ENCODE measurements at places on chromosomes 5 and 9.

GRCh38 chr5:95382801-95383200 is 8.4 kb upstream of the FAM81B start:
- no peaks in the 10 kb centered on the region for H3K36me3 ChIP-seq
- no peak overlapping the region for H3K27ac ChIP-seq
- peaks cover 7% of the 10 kb centered on the region for H3K4me1 ChIP-seq
- DNase-seq = no peak

DNA sequence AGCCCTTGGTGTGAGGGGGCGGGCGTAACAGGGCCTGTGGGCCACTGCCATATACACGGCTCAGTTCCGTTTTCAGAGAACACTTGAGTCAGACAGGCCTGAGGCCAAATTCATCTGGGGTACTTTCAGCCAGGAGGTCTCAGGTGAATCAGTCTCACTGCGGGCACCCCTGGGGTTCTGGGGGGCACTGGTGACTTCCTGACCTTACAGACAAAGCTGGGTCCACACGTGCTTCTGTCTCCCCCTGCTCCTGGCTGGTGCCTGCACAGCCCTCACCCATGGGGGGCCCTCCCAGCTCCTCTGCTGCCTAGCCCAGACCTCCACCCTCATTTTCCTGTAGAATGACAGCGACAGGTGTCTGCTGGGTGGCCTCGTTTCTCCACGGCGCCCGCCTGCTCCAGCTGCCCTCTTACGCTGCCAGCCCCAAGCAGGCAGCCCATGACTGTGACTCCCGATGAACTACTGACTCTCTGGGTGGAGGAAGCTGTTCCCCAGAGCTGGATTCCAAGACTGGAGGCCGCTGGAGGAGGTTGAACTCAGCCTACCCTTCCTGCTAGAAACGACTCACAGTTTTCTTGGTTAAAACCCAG is 374.1 kb upstream of the IRX4 start:
- H3K27ac ChIP-seq = no peak overlapping the region
- no peak overlapping the region for H3K4me3 ChIP-seq
- DNase-seq = no peak

- peaks cover 13% of the 10 kb centered on the region for H3K27me3 ChIP-seq
- DNase-seq = no peak
- H3K36me3 ChIP-seq = no peaks in the 10 kb centered on the region
- H3K27ac ChIP-seq = no peak overlapping the region
These were observed 295.0 kb downstream of the PDE4D start for GRCh38 chr5:59598547-59598874.

GRCh38 chr5:86452251-86452650 is 165.5 kb upstream of the COX7C start:
- no peak for DNase-seq
- H3K27me3 ChIP-seq = no peaks in the 10 kb centered on the region
- H3K4me3 ChIP-seq = no peak overlapping the region
- no peak overlapping the region for H3K27ac ChIP-seq
- no peaks in the 10 kb centered on the region for H3K4me1 ChIP-seq

GRCh38 chr5:104431981-104432380 is 869.4 kb upstream of the NUDT12 start:
- DNase-seq = no peak
- H3K27me3 ChIP-seq = no peaks in the 10 kb centered on the region
- H3K36me3 ChIP-seq = no peaks in the 10 kb centered on the region
- H3K4me1 ChIP-seq = no peaks in the 10 kb centered on the region
- no peak overlapping the region for H3K4me3 ChIP-seq

GRCh38 chr5:98570661-98571191 is 202.7 kb upstream of the RGMB start:
- no peaks in the 10 kb centered on the region for H3K4me1 ChIP-seq
- no peak overlapping the region for H3K27ac ChIP-seq
- DNase-seq = no peak
- peaks cover 5% of the 10 kb centered on the region for H3K27me3 ChIP-seq
- H3K36me3 ChIP-seq = no peaks in the 10 kb centered on the region

DNA sequence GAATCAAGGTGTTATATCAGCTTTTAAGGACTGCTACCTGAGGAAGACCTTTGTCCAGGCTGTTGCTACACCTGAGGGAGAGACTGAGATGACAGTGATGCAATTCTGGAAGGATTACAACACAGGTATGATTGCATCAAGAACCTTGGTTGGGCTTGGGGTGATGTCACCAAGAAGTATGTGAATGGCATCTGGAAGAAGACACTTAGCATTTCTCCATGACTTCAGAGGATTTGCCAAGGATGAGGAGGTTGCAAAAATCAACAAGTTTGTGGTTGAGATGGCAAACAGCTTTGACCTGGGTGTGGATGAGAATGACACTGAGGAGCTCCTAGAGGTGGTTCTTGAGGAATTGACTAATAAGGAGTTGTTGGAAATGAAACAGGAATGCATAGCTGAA is 67.9 kb upstream of the PANK3 start:
- no peak overlapping the region for H3K4me3 ChIP-seq
- H3K4me1 ChIP-seq = no peaks in the 10 kb centered on the region
- no peaks in the 10 kb centered on the region for H3K36me3 ChIP-seq
- DNase-seq = no peak
- peaks cover 9% of the 10 kb centered on the region for H3K27me3 ChIP-seq
- H3K27ac ChIP-seq = no peak overlapping the region

- H3K27me3 ChIP-seq = no peaks in the 10 kb centered on the region
- H3K4me3 ChIP-seq = no peak overlapping the region
- no peak for DNase-seq
- peak overlapping the region; percentile 42 for H3K27ac ChIP-seq
These were observed 150.4 kb upstream of the ERCC6L2 start for GRCh38 chr9:95725045-95725444.

GRCh38 chr5:67536866-67537265 is 340.3 kb upstream of the CD180 start:
- H3K27me3 ChIP-seq = no peaks in the 10 kb centered on the region
- no peaks in the 10 kb centered on the region for H3K36me3 ChIP-seq
- H3K27ac ChIP-seq = no peak overlapping the region
- no peak for DNase-seq
- H3K4me3 ChIP-seq = no peak overlapping the region

GRCh38 chr5:150180241-150181026 is 9.4 kb upstream of the SLC6A7 start:
- H3K4me3 ChIP-seq = no peak overlapping the region
- no peaks in the 10 kb centered on the region for H3K4me1 ChIP-seq
- DNase-seq = no peak
- peaks cover 47% of the 10 kb centered on the region for H3K27me3 ChIP-seq

GRCh38 chr5:30479104-30479503 is 714.4 kb upstream of the CDH6 start:
- H3K36me3 ChIP-seq = no peaks in the 10 kb centered on the region
- no peak for DNase-seq
- no peaks in the 10 kb centered on the region for H3K4me1 ChIP-seq
- H3K4me3 ChIP-seq = no peak overlapping the region
- H3K27me3 ChIP-seq = no peaks in the 10 kb centered on the region

DNA sequence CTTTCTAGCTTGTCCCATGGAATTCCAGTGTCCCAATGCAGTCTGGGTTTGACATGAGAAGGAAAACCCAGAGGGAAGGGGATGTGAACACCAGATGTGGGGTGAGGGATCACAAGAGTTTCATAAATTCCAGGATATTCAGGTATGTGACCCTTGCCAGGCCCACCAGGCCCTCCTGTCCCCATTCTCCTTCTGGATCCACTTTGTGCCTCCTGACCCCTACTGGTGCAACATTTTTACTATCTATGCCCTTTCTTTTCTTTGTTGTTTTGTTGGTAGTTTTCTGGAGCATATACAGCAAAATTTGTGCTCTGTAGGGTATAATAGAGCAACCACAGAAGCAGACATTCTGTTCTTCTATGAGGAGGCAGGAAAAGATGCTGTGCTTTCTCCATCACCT is 597.0 kb upstream of the GRAMD2B start:
- no peaks in the 10 kb centered on the region for H3K36me3 ChIP-seq
- DNase-seq = no peak

DNA sequence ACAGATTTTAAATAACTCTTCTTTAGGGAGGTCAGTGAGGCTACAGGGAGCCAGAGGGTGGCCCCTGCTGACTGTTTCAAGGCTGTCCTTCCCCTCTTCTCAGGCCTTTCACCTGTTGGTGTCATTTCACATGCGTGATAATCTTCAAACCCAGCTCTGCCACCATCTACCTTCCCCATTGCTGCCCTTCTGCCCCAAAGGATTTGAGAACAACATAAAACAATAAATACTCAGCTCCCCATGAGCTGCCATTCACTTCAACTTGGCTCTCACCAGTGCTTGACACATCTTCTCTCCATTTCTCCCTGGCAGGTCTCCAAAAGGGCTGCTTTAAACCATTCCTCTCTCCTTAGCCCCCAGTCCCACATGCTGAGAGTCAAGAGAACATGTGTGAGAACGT is 75.5 kb upstream of the PALM2AKAP2 start:
- no peaks in the 10 kb centered on the region for H3K36me3 ChIP-seq
- peaks cover 23% of the 10 kb centered on the region for H3K27me3 ChIP-seq
- no peaks in the 10 kb centered on the region for H3K4me1 ChIP-seq
- H3K4me3 ChIP-seq = no peak overlapping the region

DNA sequence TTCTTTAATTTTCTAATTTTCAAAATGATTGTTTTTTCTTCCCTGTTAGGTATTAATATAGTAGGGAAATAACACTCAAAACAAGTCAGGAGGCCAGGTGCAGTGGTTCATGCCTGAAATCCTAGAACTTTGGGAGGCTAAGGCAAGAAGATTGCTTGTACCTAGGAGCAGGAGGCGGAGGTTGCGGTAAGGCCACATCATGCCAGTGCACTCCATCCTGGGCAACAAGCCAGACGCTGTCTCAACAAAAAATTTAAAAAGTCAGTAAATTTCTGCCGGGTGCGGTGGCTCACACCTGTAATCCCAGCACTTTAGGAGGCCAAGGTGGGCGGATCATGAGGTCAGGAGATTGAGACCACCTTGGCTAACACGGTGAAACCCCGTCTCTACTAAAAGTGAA is 10.2 kb upstream of the CDK7 start:
- H3K4me3 ChIP-seq = no peak overlapping the region
- no peak overlapping the region for H3K27ac ChIP-seq
- no peak for DNase-seq
- H3K27me3 ChIP-seq = no peaks in the 10 kb centered on the region
- H3K4me1 ChIP-seq = peaks cover 6% of the 10 kb centered on the region

DNA sequence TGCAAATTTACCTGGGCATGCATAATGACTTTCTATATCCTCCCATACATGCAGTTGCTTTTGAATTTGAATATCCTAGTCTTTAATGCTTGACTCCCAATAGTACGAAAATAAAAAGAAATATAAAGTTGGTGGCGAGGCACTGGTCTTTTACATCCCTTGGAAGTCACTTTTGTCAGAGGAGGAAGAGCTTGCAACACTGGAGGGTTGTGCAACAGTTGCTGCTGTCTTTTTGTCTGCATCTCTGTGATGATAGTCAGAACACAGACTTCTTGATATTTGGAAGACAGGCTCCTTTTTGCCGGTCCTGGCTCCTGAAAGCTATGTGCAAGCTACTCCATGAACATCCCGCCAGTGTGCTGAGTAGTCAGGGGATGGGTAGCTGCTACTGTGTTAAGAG is 16.8 kb upstream of the SGCD start:
- no peaks in the 10 kb centered on the region for H3K4me1 ChIP-seq
- no peak overlapping the region for H3K27ac ChIP-seq
- no peak overlapping the region for H3K4me3 ChIP-seq
- H3K36me3 ChIP-seq = no peaks in the 10 kb centered on the region
- DNase-seq = no peak

DNA sequence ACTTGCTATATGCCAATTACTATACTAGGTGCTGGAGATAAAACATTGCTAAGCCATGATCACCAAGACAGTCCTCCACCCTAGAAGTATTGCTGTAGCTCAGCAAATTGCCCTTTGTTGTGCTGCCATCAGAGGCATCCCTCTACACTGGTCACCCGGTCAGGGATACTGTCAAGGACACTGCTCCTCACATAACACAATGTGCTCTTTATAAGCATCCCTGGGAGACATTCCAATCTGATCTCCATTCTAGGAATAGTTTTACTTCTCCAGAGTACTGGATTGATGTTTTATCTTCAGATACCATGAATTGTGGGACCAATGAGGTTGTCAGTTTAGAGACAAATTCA is 10.4 kb upstream of the DNAJA1 start:
- H3K4me3 ChIP-seq = no peak overlapping the region
- H3K36me3 ChIP-seq = peaks cover 3% of the 10 kb centered on the region
- H3K27me3 ChIP-seq = no peaks in the 10 kb centered on the region

- H3K27ac ChIP-seq = no peak overlapping the region
- DNase-seq = no peak
- no peaks in the 10 kb centered on the region for H3K4me1 ChIP-seq
- H3K27me3 ChIP-seq = peaks cover 39% of the 10 kb centered on the region
These were observed 11.8 kb downstream of the BTNL8 start for GRCh38 chr5:180910735-180911134.

DNA sequence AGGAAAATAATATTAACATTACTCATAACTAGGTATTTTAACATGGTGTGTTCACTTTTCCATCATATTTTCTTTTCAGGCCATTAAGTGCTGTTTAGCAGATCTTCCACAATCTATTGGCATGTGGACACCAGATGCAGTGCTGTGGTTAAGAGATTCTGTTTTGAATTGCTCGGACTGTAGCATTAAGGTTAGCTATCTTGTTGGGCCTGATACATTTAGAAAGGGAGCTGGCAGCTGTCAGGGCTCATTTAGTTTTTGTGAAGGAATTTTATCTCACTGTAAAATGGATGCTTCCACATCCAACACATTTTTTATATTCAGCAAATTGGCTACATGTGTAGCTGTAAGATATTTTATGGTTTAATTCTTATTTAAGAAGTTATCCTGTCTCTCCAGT is 20.7 kb upstream of the TMOD1 start:
- H3K27me3 ChIP-seq = no peaks in the 10 kb centered on the region
- DNase-seq = no peak
- peaks cover 7% of the 10 kb centered on the region for H3K36me3 ChIP-seq
- no peaks in the 10 kb centered on the region for H3K4me1 ChIP-seq
- H3K27ac ChIP-seq = no peak overlapping the region
- no peak overlapping the region for H3K4me3 ChIP-seq

- H3K36me3 ChIP-seq = no peaks in the 10 kb centered on the region
- no peaks in the 10 kb centered on the region for H3K4me1 ChIP-seq
- DNase-seq = no peak
- no peaks in the 10 kb centered on the region for H3K27me3 ChIP-seq
These were observed 220.1 kb downstream of the PRR16 start for GRCh38 chr5:120684213-120684612.

DNA sequence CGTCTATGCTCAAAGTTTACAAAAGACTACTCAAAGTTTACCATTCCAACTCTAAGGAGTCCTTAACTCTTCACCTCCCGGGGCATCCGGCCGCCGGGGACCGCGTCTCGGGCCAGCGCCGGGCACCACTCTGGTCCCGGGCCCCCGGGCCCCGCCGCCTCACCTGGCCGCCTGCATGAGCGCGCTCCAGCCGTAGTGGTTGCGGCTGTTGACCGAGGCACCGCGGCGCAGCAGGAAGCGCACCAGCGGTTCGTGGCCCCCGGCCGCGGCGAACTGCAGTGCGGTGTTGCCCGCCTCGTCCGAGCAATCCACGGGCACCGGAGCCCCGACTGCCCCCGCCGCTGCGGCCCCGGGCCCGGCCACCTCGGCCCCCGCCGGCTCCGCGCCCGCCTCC is 388 bp downstream of the ANKS6 start:
- peak overlapping the region; percentile 86 for H3K27ac ChIP-seq
- no peaks in the 10 kb centered on the region for H3K36me3 ChIP-seq
- H3K4me3 ChIP-seq = peak overlapping the region; percentile 83
- DNase-seq = no peak

All from T-helper 17 cell (primary cell).